ENCODE measurements at places on chromosomes 11 and 22. TPM values are rescaled to one million over a fixed set of nuclear protein-coding genes. Genes with fewer than 3 reads are reported as not detected.

TIMM10B gene
- 53.2 TPM for total RNA-seq

MUC15 gene
- total RNA-seq: 6.0 TPM

CRYBB2 gene
- total RNA-seq: 0.30 TPM

LGALS12 gene
- not detected for total RNA-seq

BAIAP2L2 gene
- not detected for total RNA-seq

DDI1 gene
- not detected for total RNA-seq

FLRT1 gene
- 0.02 TPM for total RNA-seq

ARFGAP2 gene
- total RNA-seq: 130 TPM

RAB36 gene
- total RNA-seq: 2.7 TPM

C22orf31 gene
- not detected for total RNA-seq

SLC5A12 gene
- total RNA-seq: not detected

OR51B4 gene
- not detected for total RNA-seq

FXYD6 gene
- 0.86 TPM for total RNA-seq

ANO3 gene
- total RNA-seq: 0.34 TPM

MS4A6E gene
- 25.8 TPM for total RNA-seq

MPPED2 gene
- 0.49 TPM for total RNA-seq

VPS11 gene
- 18.9 TPM for total RNA-seq

INS gene
- not detected for total RNA-seq

LRRC56 gene
- total RNA-seq: 0.34 TPM

OR51B2 gene
- not detected for total RNA-seq

DEUP1 gene
- total RNA-seq: not detected

IGSF9B gene
- 0.02 TPM for total RNA-seq

SHISAL1 gene
- total RNA-seq: 0.07 TPM

ANKRD13D gene
- total RNA-seq: 9.8 TPM

TMPRSS13 gene
- not detected for total RNA-seq

RPS6KB2 gene
- total RNA-seq: 37.1 TPM

ADORA2A gene
- total RNA-seq: 5.2 TPM

NEFH gene
- total RNA-seq: not detected

OR52E1 gene
- total RNA-seq: not detected

MRGPRX2 gene
- total RNA-seq: not detected

OR52N4 gene
- not detected for total RNA-seq

TH gene
- total RNA-seq: 0.07 TPM

C11orf97 gene
- not detected for total RNA-seq

C11orf91 gene
- total RNA-seq: not detected

DDX17 gene
- total RNA-seq: 380 TPM

KCNC1 gene
- total RNA-seq: not detected
